Karpas-422 (cell line): ENCODE measurements at places on chromosomes 3 and 15.

DNA sequence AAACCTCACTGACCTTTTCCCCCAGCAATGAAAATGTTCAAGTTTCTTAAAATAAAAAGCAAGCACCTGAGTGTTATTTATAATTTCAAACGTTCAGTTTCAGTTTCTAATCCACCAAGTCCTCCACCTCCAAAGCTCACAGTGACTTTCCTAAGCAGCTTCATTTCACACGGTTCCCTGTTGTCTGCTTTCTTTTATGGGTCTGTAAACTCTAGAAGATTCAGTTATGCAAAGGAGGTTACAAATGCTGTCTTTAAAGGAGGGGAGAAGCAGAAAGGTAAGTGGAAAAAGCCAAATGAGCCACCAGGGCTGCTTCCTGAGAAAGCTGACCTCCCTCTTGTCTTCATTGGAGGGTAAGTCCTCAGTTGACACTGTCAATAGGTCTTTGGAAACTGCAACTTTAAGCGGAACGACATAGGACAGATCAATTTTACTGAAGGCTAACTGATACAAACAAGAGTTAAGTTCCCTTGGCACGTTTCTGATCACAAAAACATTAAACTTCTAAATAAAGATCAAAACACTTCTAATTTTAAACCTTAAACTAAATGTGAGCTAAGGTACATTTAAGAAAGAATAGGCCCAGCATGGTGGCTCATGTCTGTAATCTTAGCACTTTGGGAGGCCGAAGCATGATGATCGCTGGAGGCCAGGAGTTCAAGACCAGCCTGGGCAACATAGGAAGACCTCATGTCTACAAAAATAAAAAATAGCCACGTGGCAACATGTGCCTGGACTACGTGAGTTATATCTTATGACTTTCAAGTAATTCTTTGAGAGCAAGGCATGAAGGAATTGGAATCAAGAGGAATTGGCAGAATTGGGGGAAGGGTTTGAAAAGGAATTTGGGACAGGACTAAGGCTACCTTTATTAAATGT is 151.9 kb upstream of the UBE2E1 start:
- no peak for DNase-seq

DNA sequence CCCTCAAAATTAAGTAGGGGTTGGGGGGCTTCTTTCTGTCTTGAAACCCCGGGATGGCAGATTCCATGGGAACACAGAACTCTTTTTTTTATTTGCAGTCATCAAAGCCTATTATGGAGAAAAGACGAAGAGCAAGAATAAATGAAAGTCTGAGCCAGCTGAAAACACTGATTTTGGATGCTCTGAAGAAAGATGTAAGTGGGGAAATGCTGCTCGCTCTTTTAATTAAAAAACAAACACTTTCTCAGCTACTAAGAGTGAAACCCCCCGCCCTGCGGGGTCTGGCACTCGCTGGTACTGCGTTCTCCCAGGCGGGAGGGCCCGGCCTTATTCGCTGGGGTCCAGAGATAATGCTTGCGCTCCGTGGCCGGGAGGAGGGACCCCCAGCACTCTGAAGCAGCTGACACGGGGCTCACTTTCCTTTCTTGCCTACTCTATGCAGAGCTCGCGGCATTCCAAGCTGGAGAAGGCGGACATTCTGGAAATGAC is 615 bp downstream of the HES1 start:
- peak; percentile 73 for DNase-seq

- no peak for DNase-seq
These were observed 93.0 kb upstream of the IGSF10 start for GRCh38 chr3:151553888-151554287.

- no peak for DNase-seq
These were observed 29.3 kb upstream of the SLCO3A1 start for GRCh38 chr15:91824256-91824655.

DNA sequence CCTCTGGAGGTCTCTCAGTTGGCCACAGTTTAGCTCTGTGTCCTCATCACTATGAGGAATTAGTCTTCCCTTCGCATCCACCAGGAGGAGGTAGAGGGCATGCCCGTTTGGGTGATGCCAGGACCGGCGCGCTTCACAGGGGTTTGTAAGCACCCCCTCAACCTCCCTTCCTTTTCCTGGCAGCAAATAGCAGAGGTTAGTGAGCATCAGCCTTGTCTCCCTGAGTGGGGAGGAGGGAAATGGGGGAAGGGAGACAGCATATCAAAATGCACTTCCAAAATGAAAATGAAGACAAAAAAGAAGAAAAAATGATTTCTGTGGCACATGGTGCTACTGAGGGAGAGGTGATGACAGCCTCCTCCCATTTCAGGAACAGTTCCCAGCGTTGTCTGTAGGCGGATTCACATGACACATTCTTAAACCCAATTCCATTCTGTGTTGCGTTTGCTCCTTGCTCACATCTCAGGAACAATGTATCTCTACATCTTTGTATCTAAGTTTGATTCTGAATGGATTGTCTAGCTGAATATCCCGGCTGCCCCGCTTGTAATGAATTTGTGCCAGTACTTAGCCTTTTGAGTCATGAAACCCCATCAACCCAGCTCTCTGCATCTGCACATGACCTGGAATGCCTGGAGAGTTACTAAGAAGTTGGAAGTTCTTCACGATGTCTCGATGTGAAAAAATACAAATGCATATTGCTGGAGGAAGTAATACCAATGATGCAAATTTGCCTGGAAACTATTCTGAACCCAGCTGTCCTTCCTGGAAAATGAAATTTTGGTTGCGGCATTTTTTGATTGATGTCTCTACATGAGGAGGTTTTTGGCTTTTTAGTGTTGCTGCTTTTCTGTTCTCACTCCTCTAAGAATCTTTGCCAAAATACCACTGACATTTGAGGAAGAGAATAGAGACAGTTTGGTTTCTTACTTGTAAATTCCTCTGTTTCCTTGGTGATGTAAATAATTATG is 45.2 kb downstream of the TYRO3 start:
- peak; percentile 85 for DNase-seq

GRCh38 chr3:9167222-9167621 is 82.2 kb downstream of the SRGAP3 start:
- no peak for DNase-seq

- DNase-seq = no peak
These were observed 109.4 kb downstream of the ATP8B4 start for GRCh38 chr15:50009634-50010033.

- DNase-seq = peak; percentile 58
These were observed 21.3 kb downstream of the GSK3B start for GRCh38 chr3:120072867-120073525.

- no peak for DNase-seq
These were observed 24.4 kb upstream of the CYP11A1 start for GRCh38 chr15:74391582-74392450.

GRCh38 chr3:8650583-8651416 is 6.2 kb upstream of the SSUH2 start:
- DNase-seq = no peak

DNA sequence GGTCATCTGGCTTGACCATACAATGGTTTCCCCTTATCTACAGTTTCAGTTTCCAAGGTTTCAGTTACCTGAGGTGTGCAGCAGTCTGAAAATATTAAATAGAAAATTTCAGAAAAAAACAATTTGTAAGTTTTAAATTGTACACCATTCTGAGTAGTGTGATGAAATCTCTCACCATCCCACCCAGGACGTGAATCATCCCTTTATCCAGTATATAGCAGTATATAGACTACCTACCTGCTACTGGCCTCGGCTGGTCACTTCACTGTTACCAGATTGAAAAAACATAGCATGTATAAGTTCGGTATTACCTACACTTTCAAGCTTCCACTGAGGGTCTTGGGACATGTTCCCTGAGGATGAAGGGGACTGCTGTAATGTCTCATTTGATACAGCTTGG is 12.0 kb downstream of the ARIH1 start:
- DNase-seq = no peak

DNA sequence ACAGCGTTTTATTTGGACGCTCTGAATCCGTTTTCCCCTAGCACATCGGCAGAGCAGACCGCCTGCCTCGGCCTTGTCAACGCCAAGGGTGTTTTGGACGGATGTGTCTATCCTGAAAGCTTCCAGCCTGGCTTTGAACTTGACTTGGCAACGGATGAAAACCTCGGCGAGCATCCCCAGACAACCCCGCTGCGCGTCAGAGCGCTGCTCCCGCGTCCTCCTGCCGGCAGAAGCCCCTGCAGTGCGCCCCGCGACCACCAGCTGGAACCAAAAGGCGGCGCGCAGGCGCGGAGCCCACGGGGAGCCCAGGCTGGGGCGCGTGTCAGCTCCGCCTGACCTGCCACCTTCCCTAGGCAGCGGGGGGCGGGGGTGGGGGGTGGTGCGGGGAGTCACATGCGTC is 26.2 kb upstream of the ARL8B start:
- DNase-seq = no peak

- DNase-seq = no peak
These were observed 452.5 kb downstream of the RAP2B start for GRCh38 chr3:153614563-153614962.
